ENCODE measurements at places on chromosomes 11 and 22. TPM values are rescaled to one million over a fixed set of nuclear protein-coding genes. Genes with fewer than 3 reads are reported as not detected.

GRCh38 chr11:15159085-15159484 lies 44.4 kb downstream of the INSC start:
- peak; percentile 39 for DNase-seq

- DNase-seq = no peak
Measured at GRCh38 chr11:73201249-73201648, 16.8 kb upstream of the P2RY2 start.

DNA sequence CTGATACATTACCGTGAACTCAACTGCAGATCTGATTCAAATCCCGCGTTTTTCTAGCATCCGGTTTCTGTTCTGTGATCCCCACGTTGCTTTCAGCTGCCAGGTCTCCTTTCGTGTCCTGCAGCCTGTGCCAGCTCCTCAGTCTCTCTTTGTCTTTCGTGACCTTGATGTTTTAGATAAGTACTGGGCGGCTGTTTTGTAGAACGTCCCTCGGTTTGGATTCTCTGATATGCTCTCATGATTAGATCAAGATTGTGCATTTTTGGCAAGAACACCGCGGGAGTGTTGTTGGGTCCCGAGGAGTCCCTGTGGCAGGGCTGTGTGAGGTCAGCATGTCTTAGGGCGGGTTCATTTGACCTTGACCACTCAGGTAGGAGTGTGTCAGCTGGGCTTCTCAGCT lies 38.6 kb downstream of the KCNQ1 start:
- DNase-seq = no peak

- no peak for DNase-seq
Measured at GRCh38 chr22:27730641-27731433, 70.7 kb downstream of the MN1 start.

- DNase-seq = peak; percentile 87
Measured at GRCh38 chr11:94767701-94768601, at the start of gene AMOTL1. Gene AMOTL1, plus strand, starts transcription at chr11:94768356. Its CDS starts 156 bp downstream, at chr11:94768512.

DNA sequence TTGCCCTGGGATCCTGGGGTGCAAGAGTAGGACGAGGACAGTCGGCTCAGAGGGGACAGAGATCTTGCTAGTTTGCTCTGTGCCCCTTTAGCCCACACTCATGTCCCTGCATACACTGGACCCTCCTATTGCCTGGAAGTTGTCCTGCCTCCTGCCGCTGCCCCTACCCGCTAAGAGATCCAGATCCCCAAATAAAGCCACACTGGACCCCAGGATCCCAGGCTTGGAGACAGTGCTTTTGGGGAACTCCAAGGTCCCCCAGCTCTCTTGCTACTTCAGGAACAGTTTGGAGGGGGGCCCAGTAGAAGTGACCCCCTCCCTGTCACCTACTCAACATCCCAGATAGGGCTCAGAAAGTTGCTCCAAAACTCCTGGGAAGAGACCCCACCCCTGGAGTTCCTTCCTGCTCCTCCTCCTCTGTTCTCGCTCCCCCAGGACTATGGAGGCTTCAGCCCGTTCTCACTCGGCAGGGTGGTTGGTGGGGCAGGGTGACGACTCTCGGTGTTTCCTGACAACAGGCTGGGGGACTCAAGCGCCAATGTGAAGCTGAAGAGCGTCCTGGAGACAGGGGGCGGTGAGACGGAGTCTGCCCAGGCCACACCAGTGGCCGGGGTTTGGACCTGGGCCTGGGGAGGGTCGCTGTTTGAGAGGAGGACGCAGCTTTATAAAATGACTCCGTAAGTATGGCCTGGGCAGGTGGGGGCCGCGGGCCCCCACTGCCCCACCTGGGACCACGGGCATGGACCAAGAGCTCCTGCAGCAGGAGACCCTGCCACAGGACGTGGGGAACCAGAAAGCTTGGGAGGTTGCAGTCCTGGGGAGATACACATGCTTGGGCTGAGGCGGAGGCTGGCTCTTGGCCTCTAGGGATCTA lies 19.2 kb upstream of the TUB start:
- DNase-seq = no peak

Gene MYO7A
- 3.7 TPM for polyA plus RNA-seq

Gene ME3
- 1.4 TPM for polyA plus RNA-seq

Gene SMTNL1
- polyA plus RNA-seq = not detected

Gene KCNK7
- 0.20 TPM for polyA plus RNA-seq

All from mammary epithelial cell (primary cell).